Urothelium cell line (cell line): ENCODE measurements at places on chromosomes 6 and 20.

- DNase-seq = peak; percentile 33
These were observed 217.5 kb downstream of the GJA1 start for GRCh38 chr6:121652726-121653623.

- DNase-seq = no peak
These were observed 95.2 kb downstream of the TFAP2C start for GRCh38 chr20:56724241-56724757.

GRCh38 chr6:167578371-167578901 lies 248.3 kb upstream of the AFDN start:
- no peak for DNase-seq

- DNase-seq = peak; percentile 54
These were observed at the start of gene DST for GRCh38 chr6:56642366-56643261. DST (minus strand) TSS chr6:56642889.

DNA sequence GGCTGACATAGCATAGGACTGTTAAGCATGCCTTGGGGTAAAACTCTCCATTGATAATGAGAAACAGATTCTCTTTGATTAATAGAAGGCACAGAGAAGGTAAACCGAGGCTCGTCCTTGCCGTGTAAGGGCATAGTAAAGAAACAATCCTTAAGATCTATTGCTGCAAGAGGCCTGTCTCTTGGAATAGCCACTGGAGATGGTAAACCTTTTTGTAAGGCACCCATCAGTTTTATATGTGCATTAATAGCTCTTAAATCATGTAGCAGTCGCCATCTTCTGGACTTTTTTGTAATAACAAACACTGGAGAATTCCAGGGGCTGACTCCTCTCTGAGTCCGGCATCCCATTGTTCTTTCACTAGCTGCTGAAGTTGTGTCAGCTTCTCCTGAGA lies 8.4 kb upstream of the ABHD12 start:
- peak; percentile 61 for DNase-seq

- no peak for DNase-seq
These were observed 172.4 kb upstream of the PDE10A start for GRCh38 chr6:165835410-165835851.

- DNase-seq = no peak
These were observed 464.8 kb downstream of the CBLN4 start for GRCh38 chr20:55540486-55540885.

- DNase-seq = peak; percentile 47
These were observed 318.1 kb downstream of the CLIC5 start for GRCh38 chr6:45697605-45698004.

DNA sequence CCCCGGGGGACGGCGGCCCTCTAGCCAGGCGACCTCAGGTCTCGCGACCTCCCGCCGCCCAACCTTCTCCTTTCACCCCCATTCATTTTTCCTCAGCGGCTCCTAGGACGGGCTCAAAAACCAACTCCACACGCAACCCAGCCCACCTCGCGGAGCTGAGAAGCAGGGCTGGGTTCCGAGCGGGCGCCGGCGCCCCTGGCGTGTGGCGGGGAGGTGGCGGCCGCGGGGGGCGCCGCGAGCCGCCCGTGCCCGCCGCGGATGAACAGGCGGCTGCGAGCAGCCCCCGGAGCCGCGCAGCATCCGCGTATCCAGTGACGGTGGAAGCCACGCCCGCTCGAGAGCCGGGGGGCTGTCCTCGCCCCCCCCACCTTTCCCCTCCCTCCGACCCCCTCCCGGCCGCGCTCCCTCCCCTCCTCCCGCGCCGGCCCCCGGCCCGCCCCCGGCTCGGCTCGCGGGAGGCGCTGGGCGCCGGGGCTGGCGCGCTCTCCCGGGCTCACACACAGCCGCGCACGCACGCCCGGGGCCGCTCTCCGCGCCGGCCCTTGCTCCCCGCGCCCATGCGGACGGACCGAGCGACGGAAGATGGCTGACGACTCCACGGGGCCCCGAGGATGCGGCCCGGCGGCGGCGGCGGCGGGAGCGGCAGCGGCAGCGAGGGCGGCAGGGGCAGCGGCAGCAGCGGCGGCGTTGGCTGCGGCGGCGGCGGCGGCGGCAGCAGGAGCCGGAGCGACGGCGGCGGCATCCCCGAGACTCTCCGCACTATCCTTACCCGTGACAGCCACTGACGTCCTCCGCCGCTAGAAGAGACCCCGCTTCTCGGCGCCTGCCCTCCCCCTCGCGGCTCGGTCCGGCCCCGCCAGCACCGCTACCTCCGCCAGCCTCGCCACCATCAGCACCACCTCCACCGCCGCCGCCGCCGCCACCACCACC lies at the start of gene SOBP:
TSS of gene SOBP (plus strand) at position 482 of the 930 bp plus-strand sequence. CDS start 500 bp downstream, outside the sequence.
- DNase-seq = peak; percentile 48

DNA sequence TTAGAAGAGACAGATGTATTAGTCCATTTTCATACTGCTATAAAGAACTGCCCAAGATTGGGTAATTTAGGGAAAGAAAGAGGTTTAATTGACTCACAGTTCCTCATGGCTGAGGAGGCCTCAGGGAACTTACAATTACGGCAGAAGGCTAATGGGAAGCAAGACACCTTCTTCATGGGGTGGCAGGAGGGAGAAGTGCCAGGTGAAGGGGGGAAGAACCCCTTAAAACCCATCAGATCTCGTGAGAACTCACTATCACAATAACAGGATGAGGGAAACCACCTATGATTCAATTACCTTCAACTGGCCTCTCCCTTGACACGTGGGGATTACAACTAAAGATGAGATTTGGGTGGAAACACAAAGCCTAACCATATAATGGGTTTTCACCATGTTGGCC lies 28.9 kb upstream of the PNRC1 start:
- DNase-seq = no peak

DNA sequence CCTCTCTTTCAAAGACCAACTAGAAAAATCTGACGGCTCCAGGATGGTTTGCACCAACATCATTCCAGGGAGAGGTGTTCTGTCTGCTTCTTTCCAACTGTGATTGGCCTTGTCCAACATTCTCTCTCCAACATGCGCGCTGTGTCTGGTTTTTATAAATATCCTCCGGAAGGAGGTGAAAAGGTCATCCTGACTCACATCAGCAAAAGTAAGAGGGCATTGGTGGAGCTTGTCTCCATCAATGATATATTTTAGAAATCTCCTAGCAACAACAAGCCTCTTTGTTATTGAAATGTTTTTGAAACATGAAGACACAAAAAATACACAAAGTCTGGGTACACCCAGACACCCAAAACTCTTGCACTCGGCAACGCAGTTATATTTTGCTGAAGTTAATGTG lies 475.3 kb upstream of the JARID2 start:
- DNase-seq = no peak

DNA sequence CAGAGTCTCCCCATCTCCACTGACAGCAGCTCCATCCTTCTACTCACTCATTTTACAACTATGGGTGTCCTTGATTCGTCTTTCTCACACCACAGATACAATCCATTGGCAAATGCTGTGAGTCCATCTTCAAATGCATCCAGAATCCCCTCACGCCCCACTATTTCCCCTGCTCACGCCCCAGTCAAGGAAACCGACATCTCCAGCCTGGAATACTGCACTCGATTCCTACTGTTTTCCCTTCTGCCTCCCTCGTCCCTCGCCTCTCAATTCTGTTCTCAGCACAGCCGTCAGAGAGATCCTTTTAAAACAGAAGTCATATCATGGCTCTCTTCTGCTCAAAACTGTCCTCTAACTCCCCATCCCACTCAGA lies 4.7 kb downstream of the HLA-B start:
- no peak for DNase-seq

GRCh38 chr6:9634776-9635175 lies 780.1 kb downstream of the TFAP2A start:
- no peak for DNase-seq

DNA sequence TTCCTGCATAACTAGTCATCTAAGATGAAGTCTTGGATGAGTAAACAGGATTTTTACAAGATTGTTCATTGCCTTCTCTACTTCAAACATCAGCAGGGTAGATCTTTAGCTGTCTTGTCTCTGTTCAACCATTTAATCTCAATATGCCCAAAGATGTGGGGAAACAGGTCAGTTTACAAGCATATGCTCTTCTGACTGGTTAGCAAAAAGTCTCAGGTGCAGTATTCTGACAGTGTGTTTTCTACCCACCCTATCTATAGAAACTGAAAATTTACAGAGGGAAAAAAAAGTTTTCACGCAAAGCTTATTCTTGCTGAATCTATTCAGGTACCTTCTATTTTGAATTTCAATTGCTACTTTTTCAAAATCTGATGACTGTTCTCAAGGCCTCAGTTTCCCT lies 29.0 kb downstream of the MAP3K5 start:
- no peak for DNase-seq

DNA sequence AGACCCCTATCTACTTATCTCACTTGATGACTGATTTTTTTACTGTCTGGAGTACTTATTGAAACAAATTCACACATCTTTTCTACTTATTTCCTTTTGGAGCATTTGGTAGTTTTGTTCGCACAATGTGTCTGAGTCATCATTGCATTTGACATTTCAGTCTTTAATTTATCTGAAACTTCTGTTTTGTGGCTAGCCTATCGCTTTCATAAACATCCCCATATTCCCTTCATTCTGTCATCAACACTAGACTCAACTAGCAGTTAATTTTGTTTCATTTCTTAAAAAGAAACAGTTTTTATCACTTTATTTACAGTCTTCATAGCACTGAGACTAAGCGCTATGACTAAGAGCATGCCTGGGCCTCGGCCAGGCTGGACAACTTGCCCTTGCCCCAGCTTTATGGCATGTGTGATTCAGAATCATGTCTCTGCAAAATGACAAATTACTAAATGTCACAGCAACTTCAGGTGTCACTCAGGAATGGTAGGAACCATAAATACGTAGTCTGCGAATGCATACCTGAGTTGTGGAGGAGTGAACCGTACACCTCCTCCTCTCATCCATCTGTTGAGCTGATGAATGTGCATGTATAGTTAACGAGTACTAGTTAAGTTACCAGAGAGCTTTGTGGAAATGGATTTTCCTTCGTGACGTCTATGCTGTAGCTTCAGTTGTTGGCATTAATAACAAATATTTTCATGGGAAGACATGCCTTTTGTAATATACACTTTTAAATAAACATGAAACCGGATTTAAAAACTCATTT lies 16.2 kb downstream of the L3MBTL3 start:
- peak; percentile 25 for DNase-seq

- no peak for DNase-seq
These were observed 184.9 kb upstream of the CST7 start for GRCh38 chr20:24764027-24764793.

DNA sequence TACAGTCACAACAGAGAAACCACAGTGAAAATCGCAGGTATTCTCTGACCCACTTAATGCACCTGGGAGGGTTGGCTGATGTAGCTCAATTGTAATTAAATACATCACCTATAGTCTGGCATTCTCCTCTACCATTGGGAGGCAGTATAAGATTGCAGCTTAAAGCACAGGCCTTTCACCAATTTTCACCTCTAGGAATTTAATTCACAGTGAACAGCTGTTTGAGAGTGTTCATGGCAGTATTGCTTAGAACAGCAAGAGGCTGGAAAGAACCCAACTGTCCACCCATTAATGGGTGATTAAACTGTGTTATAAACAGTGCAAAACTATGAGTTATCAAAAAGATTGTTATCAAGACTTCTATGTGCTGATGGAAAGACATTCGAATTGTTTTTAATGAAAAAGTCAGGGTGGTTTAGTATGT lies 2.0 kb downstream of the EDEM2 start:
- DNase-seq = peak; percentile 67

GRCh38 chr20:51512645-51513044 lies 29.9 kb downstream of the NFATC2 start:
- DNase-seq = no peak

DNA sequence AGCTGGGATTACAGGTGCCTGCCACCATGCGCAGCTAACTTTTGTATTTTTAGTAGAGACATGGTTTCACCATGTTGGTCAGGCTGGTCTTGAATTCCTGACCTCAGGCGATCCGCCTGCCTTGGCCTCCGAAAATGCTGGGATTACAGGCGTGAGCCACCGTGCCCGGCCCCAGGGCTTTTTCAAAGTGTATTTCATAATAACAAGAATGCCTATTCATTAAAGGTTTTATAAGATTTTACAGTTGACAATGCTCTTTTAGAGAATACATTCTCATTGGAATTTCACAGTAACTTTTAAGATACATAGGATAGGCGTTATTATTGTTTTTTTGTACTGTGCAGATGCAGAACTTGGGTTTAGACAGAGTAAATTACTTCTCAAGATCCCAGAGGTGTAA lies 52.6 kb upstream of the PTPRK start:
- no peak for DNase-seq

- no peak for DNase-seq
These were observed 44.0 kb upstream of the TRAM2 start for GRCh38 chr6:52620906-52621190.

GRCh38 chr6:43299338-43300293 lies 1.6 kb downstream of the SLC22A7 start:
- DNase-seq = no peak

- no peak for DNase-seq
These were observed 233.3 kb downstream of the MYLK4 start for GRCh38 chr6:2517401-2517800.

GRCh38 chr6:161828355-161828754 lies 554.5 kb upstream of the AGPAT4 start:
- DNase-seq = no peak

DNA sequence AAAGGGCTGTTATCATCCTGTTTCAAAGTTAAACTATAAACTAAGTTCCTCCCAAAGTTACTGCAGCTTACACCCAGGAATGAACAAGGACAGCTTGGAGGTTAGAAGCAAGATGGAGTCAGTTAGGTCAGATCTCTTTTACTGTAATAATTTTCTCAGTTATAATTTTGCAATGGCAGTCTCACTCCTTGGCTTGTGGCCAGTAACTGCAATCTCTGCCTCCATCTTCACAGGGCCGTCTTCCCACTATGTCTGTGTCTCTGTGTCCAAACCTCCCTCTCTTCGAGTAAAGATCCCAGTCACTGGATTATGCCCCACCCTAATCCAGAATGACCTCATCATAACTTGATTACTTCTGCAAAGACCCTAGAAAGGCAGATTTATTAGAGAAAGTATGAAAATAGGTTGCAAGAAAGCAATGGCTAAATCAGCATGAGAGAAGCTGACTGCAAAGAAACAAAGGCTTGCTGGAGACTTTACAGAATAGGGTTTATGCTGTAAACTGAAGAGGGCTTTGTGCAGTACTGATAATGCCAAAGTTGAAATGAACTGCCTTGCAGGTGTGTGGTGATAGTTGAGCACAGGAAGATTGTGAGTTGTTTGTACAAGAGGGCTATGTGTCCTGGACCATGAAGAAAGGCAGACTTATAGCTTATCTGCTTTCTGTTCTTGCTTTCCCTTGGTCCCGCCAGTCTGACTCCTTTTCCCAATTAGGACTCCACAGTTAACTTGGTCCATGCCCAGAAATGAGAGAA lies 28.4 kb downstream of the GPX6 start:
- no peak for DNase-seq
